ENCODE measurements at places on chromosomes 3 and 15.

DNA sequence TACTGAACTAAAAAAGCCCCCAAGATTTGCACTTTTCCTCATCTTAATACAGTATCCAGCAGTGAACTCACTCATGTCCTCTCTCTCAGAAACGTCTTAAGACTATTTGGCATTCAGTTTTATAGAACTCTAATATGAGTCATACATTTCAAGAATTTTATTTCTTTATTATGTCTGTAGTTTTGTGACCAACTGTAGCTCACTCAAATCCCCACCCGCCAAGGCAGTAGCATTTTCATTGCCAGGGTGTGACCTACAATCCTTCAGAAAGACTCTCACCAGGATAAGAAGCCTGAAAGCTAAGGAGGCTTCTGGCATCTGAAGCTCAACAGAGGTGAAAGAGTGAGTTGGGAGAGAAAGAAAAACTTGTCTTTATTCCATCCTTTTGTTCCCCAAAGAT, 537.1 kb downstream of the RSL24D1 start:
- DNase-seq = no peak

DNA sequence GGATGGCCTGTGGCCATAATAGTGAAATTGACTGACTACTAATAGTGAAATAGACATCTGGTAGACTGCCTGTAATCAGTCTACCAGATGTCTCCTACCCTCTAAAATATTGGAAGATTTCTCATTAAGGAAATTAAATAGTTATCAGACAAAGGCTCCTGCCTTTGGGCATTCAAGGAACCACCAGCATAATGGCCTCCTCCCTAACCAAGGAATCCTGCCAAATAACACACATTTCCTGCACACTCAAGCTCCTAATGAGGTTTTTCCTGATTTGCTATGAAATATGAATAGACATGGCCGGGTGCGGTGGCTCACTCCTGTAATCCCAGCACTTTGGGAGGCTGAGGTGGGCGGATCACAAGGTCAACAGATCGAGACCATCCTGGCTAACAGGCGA, 14.6 kb downstream of the NUSAP1 start:
- DNase-seq = no peak

- DNase-seq = no peak
Measured at GRCh38 chr3:52136513-52136912, 17.7 kb downstream of the POC1A start.

GRCh38 chr3:110199588-110199943, 862.2 kb upstream of the DPPA4 start:
- DNase-seq = no peak

- DNase-seq = no peak
Measured at GRCh38 chr3:757711-758110, 335.1 kb upstream of the CNTN6 start.

GRCh38 chr15:96462768-96463750, 132.6 kb downstream of the NR2F2 start:
- no peak for DNase-seq

DNA sequence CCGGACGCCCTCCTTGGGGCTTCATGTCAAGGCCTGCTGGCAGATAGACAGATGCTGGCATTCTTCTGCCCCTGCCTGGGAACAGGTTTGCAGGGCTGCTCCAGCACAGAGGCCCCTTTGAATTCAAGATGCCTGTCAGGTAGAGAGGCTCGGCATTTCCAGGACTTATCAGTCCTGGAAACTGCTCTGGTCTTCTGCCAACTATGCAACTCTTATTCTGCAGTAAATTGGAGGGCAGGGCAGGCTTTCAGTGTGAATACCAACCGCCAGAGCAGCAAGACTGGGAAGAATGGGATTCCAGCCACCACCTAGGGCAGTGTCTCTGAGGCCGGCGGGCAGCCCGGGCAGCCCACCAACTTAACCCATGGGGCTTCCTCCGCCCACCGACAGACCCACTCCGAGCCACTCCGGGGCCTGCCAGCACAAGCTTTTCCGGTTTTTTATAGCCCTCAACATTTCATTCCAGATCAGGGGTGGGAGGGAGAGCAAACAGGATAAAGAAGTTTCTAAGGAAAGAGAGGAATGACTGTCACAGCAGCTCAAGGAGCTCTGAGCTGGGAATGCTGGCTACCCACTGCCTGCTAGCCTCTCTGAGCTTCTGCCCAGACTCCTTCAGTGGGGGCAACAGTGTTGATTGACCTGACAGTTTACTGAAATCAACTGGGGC, 140.9 kb downstream of the NTRK3 start:
- no peak for DNase-seq

GRCh38 chr15:70147178-70147760, 49.6 kb upstream of the TLE3 start:
- no peak for DNase-seq

GRCh38 chr3:102113421-102114041, 264.2 kb downstream of the NFKBIZ start:
- DNase-seq = no peak

GRCh38 chr15:31031471-31032067, 40.1 kb upstream of the MTMR10 start:
- no peak for DNase-seq

DNA sequence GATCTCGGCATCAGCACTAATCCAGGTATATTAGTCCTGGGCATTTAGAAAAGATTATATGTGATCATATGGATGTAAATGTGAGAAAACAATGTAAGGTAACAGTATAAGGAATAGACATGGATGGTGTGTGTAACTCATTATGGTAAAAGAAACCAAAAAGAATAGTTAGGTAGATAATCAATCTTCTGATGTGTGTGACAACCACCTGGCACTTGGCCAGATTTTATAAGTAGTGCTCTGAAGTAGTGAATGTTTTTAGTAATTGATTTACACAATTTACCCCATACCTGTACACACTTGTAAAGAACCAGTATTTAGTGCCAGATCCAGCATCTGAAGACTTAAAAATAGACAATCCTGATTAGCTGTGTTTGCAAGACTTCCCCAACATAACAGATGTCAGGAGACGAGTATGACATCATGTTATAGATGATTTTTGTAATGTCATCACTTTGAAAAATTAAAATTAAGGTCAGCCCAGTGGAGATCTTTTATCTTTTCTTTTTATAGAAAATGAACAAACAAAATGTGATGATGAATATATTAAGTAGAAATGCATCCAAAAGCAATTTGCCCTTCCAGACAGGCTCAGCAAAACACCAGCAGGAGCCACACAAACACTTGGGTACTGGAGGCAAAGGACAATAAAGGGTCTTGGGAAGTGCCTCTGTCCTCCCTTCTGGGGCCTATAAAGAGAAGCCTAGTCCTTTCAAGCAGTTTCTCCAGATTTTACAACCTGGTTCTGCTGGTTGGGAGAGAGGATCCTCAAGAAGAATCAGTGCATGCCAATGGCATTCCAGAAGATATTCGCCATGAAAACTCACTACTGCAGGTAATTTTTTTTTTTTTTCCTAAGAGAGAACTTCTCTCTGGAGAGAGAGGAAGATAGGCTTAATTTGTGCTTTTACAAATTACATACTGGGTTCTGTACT, 140.7 kb downstream of the MECOM start:
- no peak for DNase-seq

DNA sequence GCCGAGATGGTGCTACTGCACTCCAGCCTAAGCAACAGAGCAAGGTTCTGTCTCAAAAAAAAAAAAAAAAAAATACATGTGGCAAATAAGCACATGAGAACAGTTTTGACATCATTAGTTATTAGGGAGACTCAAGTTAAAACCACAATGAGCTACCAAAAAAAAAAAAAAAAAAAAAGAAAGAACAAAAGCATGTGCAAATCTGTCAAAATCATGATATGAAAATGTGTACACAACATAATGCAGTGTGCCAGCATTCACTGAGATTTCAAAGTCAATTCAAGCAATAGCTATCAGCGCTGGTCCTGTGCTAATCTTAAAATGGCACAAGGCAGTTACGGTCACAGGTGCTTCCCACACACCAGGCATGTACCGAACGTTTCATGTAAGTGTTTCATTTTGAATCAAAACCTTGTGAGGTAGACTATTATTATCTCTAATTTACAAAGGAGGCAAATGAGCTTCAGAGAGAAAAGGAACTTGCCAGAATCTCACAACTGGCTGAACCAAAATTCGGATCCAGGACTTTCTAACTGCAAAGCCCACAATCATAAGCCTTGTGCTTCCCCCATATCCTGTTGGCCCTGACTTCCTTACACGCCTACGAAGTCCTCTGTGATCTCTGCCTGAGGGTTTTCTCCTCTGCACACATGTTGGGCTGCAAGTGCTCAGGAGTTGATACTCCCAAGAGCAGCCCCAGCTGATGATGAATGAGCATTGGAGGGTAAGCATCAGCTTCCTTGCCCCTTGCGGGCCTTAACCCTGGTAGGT, 200.1 kb upstream of the PROK2 start:
- DNase-seq = no peak

- DNase-seq = no peak
Measured at GRCh38 chr15:64686130-64686735, 89.2 kb downstream of the RBPMS2 start.

- DNase-seq = no peak
Measured at GRCh38 chr3:166177130-166177529, 339.9 kb upstream of the BCHE start.

GRCh38 chr3:55686426-55687254, 199.5 kb upstream of the WNT5A start:
- no peak for DNase-seq

GRCh38 chr3:101928890-101929289, 79.6 kb downstream of the NFKBIZ start:
- no peak for DNase-seq

GRCh38 chr3:151093905-151094304, 8.4 kb downstream of the MED12L start:
- no peak for DNase-seq

GRCh38 chr15:25742041-25742730, 120.9 kb downstream of the ATP10A start:
- no peak for DNase-seq

GRCh38 chr15:75924576-75924975, 20.9 kb downstream of the FBXO22 start:
- no peak for DNase-seq

GRCh38 chr3:63726656-63727055, 74.2 kb downstream of the SNTN start:
- DNase-seq = no peak

DNA sequence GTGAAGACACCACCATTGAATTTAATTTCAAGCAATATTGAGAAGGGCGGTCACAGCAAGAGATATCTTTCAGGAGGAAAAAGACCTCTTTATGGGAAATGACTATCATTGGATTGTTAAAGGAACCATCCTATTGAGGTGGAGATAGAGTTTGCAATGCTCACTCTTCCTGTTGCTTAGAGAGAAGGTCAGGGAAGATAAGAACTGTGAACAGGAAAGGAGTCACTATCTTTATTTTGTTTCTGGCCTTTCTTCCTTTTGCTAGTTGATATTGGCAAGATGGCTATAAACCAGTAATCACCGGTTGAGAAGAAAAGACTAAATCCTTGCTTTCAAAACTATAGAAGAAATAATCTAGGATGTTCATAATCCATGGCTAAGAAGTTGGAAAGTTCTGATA, 112.1 kb upstream of the TMEM108 start:
- DNase-seq = no peak

DNA sequence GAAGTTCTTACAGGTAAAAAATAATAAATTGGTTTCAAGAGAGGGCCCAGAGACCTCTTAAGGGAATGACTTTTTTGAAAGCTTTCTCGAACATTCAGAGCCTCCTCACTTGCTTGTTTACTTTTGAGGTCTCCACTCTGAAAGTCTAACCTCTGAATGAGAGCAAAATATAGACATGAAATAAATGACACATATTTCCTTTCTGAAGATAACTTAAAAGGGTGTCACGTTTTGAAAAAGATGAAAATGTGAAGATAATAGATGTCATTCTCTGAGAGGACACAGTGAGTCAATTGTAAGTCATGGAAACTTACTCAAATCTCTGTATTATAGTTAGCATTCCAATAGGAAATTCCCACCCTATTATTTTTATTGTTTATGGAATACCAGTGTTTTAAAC, 44.6 kb downstream of the HACD2 start:
- no peak for DNase-seq

GRCh38 chr3:71197841-71198565, 385.5 kb downstream of the FOXP1 start:
- no peak for DNase-seq

DNA sequence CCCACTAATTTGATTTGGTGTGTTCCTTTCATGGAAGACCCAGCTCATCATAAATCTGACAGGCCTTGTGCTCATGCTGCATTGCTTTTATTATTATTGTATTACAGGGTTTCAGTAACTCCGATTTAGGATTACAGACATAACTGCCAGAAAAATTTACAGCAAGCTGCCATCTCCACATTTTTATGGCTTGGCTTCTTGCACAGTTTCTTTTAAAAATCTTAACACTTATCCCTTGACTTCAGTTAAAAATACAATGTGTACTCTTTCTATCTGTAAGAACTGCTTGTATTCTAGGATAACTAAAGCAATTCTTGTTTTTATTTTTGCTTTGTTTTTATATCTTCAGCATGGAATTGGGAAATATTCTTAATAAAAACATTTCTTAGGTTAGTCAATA, 612.2 kb downstream of the DIPK2A start:
- no peak for DNase-seq

DNA sequence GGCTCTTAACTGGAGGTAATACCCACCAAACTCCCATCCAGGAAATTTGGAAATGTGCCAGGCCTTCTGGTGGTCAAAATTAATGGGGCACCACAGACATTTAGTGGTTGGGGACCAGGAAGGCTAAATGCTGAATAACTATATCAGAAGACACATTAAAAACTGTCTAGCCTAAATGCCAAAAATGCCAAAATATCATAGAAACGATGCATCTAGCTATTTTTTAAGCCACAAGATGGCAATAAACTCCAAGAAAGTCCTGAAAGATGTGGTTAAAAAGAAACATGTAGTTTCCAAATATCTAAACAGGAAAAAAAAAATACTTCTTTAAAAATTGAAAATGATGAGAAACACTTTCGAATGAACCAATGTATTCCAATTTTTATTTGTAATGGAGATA, 19.9 kb downstream of the CCDC14 start:
- DNase-seq = no peak

GRCh38 chr3:60979461-60980341, 271.6 kb downstream of the FHIT start:
- DNase-seq = no peak

DNA sequence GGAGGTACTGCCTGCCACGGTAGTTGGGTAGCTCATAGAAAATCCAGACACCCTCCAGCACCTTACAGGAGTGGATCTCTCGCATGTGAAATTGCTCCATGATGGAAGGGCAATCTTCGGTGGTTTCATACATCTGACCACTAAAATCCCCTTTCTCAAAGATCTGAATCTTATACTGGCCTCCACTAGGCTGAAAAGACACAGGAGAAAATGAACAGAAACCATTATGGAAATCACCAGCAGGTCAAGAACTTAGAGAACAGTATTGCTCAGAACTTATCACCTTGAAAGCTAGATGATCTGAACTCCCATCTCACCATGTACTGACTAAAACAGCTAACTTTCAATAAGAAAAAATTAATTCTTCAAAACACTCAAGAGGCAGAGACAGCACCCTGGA, 5.4 kb downstream of the CRYGS start:
- no peak for DNase-seq

- no peak for DNase-seq
Measured at GRCh38 chr3:37546876-37547275, 314.8 kb upstream of the CTDSPL start.
